NCI-H2081 (cell line): ENCODE measurements at places on chromosomes 11 and 22.
A peak's percentile ranks its signal among the peaks of the same experiment; 100 is the strongest.

GRCh38 chr11:121038648-121039409, 14.9 kb downstream of the TBCEL start:
- DNase-seq = no peak

- no peak for DNase-seq
Measured at GRCh38 chr11:22761066-22761465, 68.5 kb downstream of the SVIP start.

DNA sequence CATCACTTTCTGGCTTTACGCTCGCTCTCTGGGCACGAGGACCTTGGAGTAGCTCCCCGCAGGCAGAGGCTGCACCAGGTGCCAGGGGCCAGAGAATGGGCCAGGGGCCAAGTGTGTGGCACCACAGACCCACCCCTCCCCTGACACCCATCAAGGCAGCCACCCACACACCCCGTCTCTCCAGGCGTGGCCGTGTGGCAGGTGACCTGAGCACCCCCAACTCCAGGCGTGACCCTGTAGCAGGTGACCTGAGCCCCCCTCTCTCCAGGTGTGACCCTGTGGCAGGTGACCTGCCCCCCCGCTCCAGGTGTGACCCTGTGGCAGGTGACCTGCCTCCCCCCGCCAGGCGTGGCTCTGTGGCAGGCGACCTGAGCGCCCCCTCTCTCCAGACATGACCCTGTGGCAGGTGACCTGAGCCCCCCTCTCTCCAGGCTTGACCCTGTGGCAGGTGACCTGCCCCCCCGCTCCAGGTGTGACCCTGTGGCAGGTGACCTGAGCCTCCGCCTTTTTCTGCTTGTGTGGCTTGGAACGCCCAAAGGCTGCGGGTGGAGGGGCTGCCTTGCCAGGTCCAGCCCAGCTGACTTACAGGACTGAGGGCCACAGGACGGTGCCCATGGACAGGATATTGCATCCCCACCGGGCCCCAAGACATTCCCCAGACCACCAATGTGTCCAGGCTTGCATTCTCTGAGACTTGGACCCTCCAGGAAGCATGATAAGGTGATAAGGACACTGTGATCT, 667.2 kb downstream of the BRD1 start:
- DNase-seq = no peak

- no peak for DNase-seq
Measured at GRCh38 chr22:29393019-29393608, 4.7 kb upstream of the AP1B1 start.

- peak; percentile 3 for DNase-seq
Measured at GRCh38 chr11:79400717-79401330, 40.0 kb downstream of the TENM4 start.
